ENCODE measurements at places on chromosomes 5 and 9. TPM values are rescaled to one million over a fixed set of nuclear protein-coding genes. Genes with fewer than 3 reads are reported as not detected.

NDFIP1 gene
- 96.9 TPM for total RNA-seq

GRCh38 chr5:128358826-128359225, 179.2 kb downstream of the FBN2 start:
- DNase-seq: no peak

GRCh38 chr5:42285230-42285629, 138.0 kb upstream of the GHR start:
- DNase-seq: no peak

ELP1 gene
- total RNA-seq: 28.7 TPM

GRCh38 chr5:18517641-18518380, 883.6 kb downstream of the TAF11L14 start:
- DNase-seq: no peak

DNA sequence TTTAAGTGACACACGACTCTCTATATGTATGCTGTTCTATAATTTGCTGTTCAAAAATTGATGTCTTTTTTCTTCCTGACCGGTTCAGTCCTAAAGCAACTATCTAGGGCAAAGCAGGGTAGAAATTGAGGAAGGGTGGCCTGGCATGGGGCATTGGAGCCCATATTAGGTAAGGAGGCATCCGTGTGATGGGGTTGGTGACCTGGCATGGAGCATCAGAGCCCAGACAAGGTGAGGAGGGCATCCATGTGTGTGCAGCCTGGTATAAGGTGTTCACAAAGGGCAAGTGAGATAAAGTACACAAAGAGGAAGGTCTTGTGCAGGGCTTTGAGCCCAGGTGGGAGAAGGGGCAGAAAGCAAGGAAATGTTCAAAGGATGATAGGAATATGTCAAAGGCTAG, 104.9 kb downstream of the PAM start:
- DNase-seq: no peak

- no peak for DNase-seq
Observed at GRCh38 chr5:178488696-178489095, 101.5 kb downstream of the COL23A1 start.

- DNase-seq: no peak
Observed at GRCh38 chr5:68550015-68550414, 334.5 kb downstream of the PIK3R1 start.

PCDHAC1 gene
- not detected for total RNA-seq

DNA sequence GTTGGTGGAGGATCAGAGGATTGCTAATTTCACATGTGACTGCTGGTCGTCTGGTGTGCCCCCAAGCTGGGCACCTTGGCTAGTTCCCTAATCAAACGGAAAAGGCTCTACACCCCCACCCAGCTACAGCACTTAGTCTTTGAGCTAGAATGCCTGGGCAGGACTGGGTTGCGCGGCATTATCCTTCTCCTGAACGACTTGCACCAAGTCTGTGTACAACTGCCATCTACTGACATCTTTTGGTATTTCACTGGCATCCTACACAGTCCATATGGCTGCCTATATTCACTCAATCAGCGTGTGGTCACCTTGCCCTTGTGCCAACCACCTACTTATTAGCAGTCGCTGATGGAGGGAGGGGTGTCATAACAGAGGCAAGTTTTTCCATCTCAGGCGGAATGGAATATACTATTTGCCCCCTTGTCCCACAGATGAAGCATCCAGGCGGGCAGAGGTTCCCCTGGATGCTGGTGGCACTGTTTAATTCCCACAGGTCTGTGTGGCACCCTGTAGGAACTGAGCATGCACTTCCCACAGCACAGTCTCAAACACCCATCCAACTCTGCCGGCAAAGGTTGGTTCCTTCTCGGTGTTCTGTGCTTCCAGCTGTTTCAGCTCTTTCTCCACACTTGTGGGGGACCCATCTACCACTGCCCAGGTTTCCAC, 150.1 kb downstream of the OSTF1 start:
- DNase-seq: peak; percentile 64

AKNA gene
- 166 TPM for total RNA-seq

GPR151 gene
- not detected for total RNA-seq

SH3PXD2B gene
- 0.47 TPM for total RNA-seq

DNA sequence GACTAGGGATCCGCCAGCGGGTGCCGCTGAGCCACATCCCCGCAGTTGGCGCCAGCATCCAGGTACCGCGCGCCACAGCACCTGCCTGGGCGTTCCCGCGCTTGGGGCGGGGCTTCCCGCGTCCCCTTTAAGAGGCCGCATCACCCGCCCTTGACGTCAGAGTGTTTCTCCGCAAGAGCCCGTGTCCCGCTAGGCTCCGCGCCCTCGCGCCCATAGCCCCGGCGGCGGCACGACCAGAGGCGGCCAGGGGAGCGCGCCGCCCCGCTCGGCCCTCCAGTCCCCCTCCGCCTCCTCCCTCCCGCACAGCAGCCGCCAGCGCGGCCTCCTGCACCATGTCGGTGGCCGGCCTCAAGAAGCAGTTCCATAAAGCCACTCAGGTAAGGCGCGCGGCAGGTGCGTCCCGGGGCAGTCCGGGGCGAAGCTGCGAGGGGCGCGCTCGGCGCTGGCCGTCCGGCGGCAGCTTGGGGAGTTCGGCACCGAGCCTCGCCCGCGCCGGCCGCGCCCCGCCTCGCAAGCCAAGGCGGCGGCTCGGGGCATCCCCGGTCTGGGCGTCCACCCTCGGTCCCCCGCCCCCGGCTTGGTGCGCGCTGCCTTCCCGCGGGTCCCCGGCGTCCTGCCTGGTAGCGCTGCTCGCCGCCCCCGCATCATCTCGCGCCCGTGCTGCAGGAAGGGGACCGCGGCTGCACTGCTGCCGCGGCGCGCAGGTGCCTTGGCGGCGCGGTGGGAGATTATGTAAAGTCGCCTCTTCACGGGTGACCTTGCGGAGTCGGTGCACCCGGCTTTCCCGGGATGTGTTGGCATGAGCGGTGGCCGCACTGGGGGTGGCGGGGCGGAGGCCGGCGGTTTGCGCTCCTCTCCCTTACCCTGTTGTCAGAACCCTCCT, at the start of gene SH3GL2:
Gene SH3GL2, plus strand, starts transcription at position 156 of the 883 bp plus-strand sequence.
- peak; percentile 36 for DNase-seq

All from activated CD8-positive, alpha-beta T cell treated with anti-CD3 and anti-CD28 coated beads for 36 hours (primary cell).